Smooth muscle cell of trachea (primary cell): ENCODE measurements at places on chromosomes 5 and 9. TPM values are rescaled to one million over a fixed set of nuclear protein-coding genes. Genes with fewer than 3 reads are reported as not detected.

PTPDC1 gene
- total RNA-seq, result 8.9 and 9.9 TPM in 2 replicates

PCDHA5 gene
- under 0.01 TPM in 1 of 2 replicates, not detected in the other for total RNA-seq

IFNA13 gene
- total RNA-seq, result not detected in 2 replicates

PPP2R2B gene
- 0.17 TPM in 1 of 2 replicates, not detected in the other for total RNA-seq

NCS1 gene
- 32.9 and 76.4 TPM in 2 replicates for total RNA-seq

ATP10B gene
- not detected in 2 replicates for total RNA-seq

CDH6 gene
- total RNA-seq, result 61.4 and 77.2 TPM in 2 replicates

LCN10 gene
- not detected in 2 replicates for total RNA-seq

NEURL1B gene
- total RNA-seq, result 2.6 and 4.9 TPM in 2 replicates

SH3RF2 gene
- 1.0 and 1.2 TPM in 2 replicates for total RNA-seq

BTNL9 gene
- not detected in 2 replicates for total RNA-seq

ANGPTL2 gene
- total RNA-seq, result 49.6 and 184 TPM in 2 replicates

LRRTM2 gene
- 2.2 and 2.6 TPM in 2 replicates for total RNA-seq

KCNV2 gene
- total RNA-seq, result not detected in 2 replicates

ANP32B gene
- 11.6 and 14.0 TPM in 2 replicates for total RNA-seq

CBY3 gene
- total RNA-seq, result not detected in 2 replicates

TICAM2 gene
- 7.6 and 11.8 TPM in 2 replicates for total RNA-seq

SV2C gene
- total RNA-seq, result not detected in 2 replicates

RIMOC1 gene
- total RNA-seq, result 17.4 and 26.6 TPM in 2 replicates

MIGA2 gene
- 30.7 and 42.8 TPM in 2 replicates for total RNA-seq

PRELID2 gene
- total RNA-seq, result 20.2 and 20.7 TPM in 2 replicates

TMEM174 gene
- not detected in 2 replicates for total RNA-seq

TRAF1 gene
- total RNA-seq, result 1.3 and 3.8 TPM in 2 replicates

IL12B gene
- total RNA-seq, result not detected in 2 replicates

COL23A1 gene
- total RNA-seq, result under 0.01 and 0.15 TPM in 2 replicates

SHISAL2B gene
- total RNA-seq, result not detected in 2 replicates

GPR150 gene
- total RNA-seq, result 0.29 and 0.66 TPM in 2 replicates

UBQLN1 gene
- 110 and 111 TPM in 2 replicates for total RNA-seq
